ENCODE measurements at places on chromosomes 3 and 15.
A peak's percentile ranks its signal among the peaks of the same experiment; 100 is the strongest.

- no peak for DNase-seq
Observed at GRCh38 chr3:25349828-25350724, 78.0 kb upstream of the RARB start.

DNA sequence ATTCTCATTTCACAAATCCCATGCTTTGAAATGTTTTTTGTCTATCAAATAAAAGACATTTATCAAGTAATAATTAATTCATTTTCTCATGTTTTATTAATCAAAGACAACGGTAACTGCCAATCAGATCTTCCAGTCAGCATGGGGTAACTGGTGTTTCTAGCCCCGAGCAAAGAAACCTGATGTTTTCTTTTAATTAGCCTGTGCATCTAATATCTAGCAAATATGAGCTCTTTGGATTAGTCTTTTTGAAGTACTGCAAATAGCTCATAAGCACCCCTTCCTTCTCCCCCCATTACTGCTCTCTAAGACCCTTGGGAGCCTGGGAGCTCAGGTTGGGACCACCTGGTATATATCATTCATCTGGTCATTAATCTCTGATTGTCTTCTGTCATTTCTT, 43.1 kb upstream of the SRGAP3 start:
- DNase-seq = no peak

DNA sequence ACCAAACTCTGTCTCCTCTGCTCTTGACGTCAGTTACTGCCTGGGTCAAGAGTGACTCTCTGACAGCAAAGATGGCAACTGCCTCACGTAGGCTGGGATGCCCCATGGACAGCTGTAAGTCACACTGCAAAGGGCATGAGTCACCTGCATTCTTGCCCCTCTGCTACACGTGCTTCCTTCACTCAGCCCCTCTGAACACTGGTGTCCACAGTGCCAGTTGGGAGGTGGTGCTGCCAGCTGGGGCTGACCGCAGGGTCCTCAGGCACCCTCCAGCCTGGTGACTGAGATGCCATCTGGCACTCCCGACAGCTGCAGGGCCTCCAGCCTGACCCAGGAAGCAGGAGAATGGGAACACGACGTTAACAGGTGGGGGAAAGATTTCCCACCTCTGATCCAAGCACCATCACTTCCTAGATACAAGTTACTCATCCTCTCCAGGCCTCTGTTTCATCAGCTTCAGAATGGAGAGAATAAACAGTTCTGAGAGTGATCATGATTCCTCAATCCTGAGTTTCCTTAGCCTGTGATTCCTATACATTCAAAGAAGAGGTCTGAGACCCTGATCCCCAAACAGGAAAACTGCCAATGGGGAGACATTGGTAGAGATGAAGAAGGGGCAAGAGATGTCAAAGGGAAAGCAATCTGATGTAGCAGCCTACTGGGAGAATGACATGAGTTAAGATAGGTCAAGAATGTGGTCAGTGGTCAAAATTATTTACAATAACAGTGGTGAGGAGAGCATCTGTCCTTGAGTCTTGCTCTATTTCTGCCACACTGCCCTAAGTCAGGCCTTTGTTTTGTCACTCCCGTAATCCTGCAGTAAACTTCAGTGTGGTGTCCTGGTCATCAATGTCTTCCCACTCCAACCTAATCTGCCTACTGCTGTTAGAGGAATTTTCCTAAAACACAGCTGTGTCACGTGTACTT, 86.1 kb upstream of the BCL6 start:
- DNase-seq = no peak

- peak; percentile 70 for DNase-seq
Observed at GRCh38 chr3:195102609-195103467, 168.1 kb downstream of the XXYLT1 start.

DNA sequence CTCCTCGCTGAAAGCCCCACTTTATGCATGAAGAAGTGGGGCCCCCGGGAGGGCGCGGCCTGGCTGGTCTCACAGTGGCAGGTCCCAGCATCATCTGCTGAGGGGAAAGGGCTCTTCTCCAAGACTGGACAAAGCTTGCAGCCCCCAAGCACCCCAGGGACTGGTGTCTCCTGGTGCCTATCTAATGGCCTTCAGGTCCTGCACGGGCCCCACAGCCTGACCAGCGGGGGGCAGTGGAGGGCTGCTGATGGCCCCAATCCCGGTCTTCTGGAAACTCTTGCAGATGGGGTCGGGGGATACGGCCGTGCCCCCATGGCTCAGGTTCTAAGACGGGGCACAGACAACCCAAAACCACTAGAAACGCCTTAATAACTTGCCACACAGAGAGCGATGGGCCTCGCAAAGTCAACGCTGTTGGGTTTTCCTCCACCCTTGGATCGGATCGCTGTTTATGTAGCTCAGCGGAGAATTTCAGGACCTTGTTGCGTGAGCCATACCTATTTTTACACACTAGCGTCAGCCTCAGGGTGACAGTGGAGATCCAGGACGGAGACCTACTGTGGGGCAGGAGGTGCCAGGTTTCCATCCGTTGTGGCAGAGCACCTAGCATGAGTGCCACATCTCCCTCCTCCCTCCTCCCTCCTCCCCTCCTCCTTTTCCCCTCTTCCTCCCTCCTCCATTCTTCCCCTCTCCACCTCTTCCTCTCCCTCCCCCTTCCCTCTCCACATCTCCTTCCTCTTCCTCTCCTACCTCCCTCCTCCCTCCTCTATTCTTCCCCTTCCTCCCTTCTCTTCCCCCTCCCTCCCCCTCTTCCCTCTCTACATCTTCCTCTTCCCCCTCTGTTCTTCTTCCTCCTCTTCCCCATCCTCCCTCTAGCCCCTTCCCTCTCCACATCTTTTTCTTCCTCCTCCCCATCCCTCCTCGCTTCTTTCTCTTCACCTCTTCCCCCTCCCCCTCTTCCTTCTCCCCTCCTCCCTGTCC, 79.3 kb upstream of the ALDH1L1 start:
- DNase-seq = no peak

- no peak for DNase-seq
Observed at GRCh38 chr15:92326236-92326635, 67.4 kb upstream of the ST8SIA2 start.

DNA sequence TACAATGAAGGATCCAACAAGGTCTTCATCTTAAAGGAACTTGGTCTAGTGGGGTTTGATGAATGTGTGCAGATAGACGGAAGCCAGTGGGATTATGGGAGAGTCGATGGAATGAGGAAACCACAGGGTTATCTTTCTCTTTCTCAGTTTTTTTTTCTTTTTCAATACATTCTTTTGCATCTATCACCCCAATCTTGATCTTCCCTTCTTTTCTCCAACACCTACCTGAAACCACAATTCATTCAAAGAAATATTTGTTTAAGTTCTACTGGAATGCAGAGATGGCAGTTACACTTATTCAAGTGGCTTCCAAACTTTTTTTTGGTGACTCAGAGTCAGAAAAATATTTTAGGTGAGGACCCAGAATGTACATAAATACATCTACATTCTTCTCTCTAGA, 1.7 kb downstream of the TMEM212 start:
- no peak for DNase-seq

DNA sequence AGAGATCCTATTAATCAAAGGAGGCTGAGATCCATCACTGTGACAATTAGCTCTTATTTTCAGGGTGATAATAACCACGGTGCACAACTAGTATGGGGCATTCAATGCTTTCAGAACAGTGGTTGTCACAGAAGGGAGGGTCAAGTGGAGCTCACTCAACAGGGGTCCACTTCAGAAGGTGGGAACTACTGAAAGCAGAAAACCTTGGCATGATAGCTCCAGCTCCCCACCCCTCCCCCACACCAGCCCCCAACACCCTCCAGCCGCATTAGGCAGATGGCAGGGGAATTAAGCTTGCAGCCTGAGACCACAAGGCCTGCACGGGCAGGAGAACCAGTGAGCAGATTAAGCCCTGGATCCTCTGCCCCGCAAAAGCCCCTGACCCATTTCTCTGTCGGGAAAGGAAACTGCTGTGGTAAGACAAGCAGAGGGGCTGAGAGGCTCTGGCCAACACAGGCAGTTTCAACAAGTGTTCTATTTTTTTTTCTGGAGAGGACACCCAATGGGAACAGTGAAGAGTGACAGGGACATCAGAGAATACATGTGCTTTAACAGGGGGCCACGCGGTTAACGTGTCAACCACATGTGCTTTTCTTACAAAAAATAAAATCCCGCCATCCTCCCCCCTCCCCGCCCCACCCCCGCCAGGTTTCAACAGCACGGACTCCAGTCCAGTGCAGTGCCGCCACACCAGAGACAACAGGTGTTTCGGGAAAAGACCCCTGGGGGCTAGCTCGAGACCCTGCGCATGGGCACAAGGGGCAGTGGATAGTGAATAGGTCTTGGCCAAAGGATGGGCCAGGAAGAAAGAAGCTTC, 997 bp downstream of the FYCO1 start:
- DNase-seq = no peak

- DNase-seq = no peak
Observed at GRCh38 chr3:140152851-140153639, 218.1 kb downstream of the CLSTN2 start.

DNA sequence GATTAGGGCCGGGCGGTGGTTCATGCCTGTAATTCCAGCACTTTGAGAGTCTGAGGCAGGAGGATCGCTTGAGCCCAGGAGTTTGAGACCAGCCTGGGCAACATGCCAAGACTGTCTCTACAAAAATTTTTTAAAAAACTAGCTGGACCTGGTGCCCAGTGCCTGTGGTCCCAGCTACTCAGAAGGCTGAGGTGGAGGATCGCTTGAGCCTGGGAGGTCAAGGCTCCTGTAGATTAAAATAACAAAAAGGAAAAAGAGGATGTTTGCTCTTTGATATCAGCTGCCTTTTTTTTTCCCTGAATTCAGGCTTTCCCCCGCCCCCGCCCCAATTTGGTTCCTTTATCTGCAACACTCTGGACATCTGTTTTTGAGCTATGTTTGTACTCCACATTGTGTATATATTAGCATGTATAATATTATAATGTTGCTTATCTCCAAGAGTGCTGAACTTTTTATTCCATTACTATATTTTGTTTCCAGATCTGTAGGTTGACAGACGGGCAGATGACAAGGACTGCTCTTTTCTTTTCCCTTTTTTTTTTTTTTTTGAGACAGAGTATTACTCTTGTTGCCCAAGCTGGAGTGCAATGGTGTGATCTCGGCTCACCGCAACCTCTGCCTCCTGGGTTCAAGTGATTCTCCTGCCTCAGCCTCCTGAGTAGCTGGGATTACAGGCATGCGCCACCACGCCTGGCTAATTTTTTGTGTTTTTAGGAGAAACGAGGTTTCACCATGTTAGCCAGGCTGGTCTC, 4.6 kb downstream of the SNAP23 start:
- DNase-seq = no peak

DNA sequence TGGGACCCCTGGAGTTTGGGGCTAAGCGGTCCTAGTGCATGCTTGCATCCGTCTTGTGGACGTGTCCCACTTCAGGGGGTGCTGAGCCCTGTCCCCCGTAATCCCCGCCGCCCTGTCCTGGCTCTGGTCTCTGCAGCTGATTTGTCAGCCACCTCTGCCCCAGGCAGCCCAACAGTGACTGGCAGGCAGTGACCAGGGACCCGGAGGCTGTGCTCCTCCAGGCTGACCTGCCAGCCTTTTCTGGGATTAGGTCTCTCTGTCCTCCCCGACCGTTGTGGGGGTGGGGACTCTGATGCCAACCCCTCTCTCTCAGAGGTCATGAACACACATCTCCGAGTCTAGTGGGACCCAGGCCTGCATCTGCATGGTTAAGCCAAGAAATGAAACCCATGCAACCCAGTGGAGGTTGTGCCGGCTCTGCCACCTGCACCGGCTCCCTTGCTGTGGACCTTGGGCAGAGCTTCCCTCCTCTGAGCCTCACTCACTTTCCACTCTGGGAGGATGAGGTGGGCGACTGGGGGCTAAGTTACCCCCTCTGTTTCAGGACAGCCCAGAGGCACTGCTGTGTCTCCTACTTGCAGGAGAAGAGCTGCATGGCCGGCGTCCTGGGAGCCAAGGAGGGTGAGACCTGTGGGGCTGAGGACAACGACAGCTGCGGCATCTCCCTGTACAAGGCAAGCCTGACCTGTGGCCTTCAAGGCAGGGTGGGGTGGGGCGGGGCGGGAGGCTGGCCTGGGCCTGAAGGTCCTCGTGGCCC, 60.2 kb downstream of the FBLN2 start:
- no peak for DNase-seq

GRCh38 chr3:29711255-29711771, 430.4 kb downstream of the RBMS3 start:
- DNase-seq = no peak

DNA sequence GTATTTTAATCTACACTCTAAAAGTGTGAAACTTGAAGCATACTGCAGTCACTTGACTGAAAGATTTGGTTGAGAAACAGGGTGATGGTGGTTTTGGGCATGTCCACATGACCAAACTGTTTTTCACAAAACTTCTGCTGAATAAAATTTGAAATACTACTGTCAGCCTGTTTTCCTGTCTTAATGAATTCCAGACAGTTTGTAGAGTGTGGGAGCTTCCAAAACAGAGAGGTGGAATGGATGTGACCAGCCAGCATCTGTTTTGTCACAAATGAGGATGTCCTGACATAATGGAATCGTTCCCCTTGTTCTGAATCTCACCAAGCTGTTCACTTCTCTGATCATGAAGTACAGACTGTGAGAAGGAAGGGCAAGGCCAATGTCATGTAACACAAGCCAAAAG, 11.8 kb downstream of the MITF start:
- no peak for DNase-seq

- no peak for DNase-seq
Observed at GRCh38 chr3:21734746-21735145, 16.3 kb downstream of the ZNF385D start.

All from HS-27A (cell line).